Retinal pigment epithelial cell (primary cell): ENCODE measurements at places on chromosomes 7 and 10.

DNA sequence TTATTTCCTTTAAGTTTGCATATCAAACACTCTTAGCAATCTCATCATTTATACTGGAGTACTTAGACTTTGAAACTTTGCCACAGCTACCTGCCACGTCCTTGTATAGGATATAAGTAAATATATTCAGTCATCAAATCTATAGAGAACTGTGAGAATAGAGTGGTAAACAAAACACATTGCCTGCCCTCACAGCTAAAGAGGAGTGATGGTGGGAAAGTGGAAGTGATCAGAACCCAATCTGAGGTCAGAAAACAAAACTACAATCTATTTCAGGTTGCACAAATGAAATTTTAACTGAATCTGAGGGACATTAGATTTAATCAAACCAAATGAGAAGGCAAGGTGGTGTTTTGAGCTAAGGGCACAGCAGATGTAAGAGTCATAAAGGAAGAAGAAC, 74.8 kb downstream of the ZEB1 start:
- DNase-seq: no peak

- no peak for DNase-seq
Observed at GRCh38 chr10:102761981-102762380, 18.2 kb downstream of the WBP1L start.

DNA sequence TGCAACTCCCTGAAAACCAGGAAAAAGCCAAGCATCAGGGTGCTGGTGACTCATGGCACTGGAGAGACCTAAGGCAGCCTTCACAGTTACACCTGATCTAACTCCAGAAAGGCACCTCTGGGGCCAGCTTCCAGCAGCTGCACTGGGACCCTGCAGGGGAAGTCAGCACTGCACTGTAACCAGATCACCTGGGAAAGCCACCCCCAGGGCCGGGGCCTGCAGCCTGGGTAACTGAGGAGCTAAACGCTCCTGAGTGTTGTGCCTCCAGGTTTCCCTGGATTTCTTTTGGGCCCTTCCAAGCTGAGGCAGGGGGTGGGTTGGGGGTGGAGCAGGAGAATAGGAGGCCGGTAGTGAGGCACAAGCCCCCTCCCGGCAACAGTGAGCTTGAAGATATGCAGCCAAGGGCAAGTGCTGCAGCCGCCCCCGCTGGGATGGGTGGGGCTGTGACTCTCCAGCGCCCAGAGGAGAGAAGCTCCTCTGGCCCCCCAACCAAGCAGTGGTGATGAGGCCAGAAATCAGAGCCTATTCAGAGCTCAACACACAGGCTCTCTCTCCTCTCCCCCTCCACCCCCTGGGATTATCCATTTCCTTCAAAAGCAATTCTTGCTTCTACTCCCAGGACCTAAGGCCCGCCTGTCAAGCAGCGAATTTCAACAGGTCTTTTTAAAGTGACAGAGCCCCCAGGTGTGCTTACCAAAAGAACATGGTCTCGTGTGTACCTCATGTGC, 2.6 kb downstream of the CXCL12 start:
- no peak for DNase-seq

GRCh38 chr10:14014423-14014822, 316.3 kb downstream of the FRMD4A start:
- no peak for DNase-seq

GRCh38 chr7:17830206-17830605, 110.1 kb downstream of the SNX13 start:
- DNase-seq: peak; percentile 16

GRCh38 chr7:44259547-44260457, 59.0 kb downstream of the YKT6 start:
- peak; percentile 32 for DNase-seq

DNA sequence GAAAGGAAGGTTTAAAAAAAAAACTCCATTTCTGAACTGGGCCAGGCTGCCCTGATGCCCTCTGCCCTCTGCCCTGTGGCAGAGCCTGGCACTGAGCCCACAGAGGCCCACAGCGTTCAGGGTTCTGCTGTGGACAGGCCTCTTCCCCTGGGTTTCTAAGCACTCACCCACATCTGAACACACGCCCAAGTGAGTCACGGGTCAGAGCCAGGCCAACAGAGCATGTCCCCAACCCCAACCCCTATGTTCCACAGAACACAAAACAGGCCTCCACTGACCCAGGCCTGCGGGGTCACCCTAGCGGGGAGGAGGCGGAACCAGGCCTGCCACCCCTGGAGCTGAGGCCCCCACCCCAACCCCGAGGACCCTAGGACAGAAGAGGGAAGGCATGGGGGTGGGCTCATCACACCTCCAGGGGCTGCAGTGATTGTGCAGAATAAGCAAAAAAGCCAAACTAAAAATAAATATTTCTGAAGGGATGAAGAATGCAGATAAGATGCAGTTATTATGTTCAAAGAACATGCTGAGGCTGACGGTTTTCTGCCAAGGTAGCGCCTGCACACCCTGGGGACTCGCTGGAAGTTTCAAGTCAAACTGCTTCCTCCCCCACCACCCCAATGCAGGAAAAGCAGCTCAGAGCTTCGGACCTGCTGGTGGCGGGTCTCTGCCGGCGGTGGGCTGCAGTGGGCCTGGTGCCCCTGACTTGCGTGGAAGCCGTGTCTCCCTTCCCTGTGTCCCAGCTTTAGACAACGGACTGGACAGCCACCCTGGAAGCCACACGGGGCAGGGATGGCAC, 5.4 kb downstream of the WDR86 start:
- no peak for DNase-seq

DNA sequence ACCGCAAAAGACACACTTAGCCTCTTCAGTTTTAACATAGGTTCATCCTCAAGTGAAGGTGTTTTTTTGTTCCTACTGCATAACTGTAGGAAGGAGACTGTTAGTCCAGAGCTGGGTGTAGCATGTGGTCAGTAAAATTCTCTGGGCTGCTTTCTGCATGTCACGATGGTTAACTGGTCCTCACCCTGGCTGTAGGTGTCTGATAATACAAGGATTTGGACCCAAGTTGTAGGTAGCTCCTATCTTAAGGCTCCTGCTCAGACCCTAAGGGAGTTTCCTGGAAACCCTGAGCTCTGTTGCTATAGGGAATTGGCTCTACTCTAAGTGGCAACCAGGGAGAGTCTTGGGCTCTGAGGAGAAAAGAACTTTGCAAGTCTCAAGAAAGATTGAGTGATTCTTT, 112.9 kb downstream of the SAMD9 start:
- DNase-seq: no peak

GRCh38 chr7:148230296-148230695, 360.3 kb upstream of the C7orf33 start:
- no peak for DNase-seq

DNA sequence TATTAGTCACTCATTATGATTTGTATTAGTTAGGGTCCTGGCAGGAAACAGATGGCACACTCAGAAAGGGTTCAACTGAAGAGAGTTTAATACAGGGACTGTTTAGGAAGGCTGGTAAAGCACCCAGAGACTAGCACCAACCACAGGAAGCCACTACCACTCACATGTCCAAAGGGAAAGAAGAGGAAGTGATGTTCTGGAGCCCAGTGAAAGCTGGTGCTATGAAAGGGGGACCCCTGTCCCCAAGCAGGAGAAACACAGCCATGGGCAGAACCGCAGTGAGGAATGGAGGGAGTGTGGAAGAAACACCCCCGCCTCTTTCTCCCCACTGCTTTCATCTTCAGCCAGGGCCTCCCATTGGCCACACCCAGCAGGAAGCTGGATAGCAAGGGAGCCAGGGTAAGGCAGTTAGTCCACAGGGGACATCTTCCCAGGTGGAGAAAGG, 3.2 kb upstream of the VSIR start:
- DNase-seq: no peak

GRCh38 chr10:84188815-84189214, 5.5 kb upstream of the CDHR1 start:
- DNase-seq: no peak

- DNase-seq: no peak
Observed at GRCh38 chr10:75352650-75353049, 48.9 kb downstream of the ZNF503 start.

GRCh38 chr7:2517026-2517425, 2.5 kb upstream of the LFNG start:
- no peak for DNase-seq

DNA sequence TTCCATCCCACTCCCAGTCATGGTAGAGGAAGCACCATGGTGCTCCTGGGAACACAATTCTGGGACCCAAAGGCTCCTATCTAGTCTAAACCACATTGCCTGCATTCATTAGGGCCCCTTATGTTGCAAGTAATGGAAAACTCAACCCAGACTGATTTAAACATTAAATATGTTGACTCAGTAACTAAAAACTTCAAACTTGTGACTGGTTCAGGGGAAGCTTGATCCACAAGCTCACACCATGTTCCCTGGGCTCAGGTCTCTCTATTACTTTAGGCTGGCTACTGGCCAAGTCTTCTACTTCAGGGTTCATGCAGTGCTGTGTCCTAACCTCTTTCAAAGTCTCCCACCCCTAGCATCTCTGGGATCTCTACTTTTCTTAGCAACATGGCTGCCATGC, 13.1 kb downstream of the WNT16 start:
- DNase-seq: no peak

DNA sequence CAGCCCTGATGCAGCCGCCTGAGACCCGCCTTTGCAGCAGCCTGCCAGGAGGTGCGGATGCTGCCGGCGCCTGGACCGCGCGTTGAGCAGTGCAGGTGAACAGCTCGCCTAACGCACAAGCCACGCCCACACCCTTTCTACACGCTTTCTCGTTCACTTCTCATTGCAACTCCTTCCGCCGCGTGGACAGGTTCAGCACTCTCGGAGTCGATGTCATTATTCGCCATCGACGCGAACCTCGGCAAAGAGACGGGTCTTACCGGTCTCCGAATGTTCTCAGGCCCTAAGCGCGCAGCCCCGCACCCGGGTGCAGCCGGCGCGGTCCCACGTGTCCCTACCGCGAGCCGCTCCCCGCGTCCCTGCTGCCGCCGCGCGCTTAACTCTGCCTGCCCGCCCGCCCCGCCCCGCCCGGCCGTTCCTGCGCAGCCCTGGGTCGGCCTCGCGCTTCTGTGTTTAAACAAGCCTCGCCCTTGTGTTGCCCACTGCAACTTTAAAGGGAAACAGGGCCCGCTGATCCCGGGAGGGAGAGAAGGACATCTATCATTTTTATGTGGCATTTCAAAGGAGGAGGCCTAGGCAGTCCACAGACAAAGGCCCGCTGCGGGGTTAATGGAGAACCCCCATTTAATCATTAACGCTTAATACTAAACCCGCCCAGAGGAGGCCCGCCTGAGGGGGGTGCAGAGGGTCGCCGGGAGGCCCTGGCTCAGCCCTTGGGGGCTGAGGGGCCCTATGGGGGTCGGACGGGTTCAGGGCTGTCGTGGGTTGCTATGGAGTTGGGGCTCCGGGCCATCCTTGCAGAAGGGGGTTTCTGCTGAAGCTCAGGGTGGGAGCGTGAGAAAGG, 128.5 kb downstream of the WDR11 start:
- no peak for DNase-seq

DNA sequence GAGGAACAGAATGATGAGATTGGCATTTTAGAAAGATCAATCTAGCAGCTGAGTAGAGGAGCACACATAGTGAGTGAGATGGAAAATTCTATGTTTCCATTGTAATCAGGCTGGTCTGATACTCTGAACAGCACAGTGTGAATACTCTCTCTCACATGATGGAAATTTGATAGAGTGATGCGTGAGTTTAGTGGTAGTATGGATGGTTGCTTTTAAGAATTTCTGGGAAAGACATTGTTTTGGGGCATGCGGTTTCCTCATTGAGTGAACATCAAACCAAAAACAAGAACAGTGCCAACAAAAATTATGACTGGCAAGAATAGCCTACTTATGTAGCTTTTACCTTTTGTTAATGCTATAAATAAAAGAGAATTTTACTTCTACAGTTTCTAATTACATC, 183.2 kb downstream of the PDE1C start:
- DNase-seq: no peak

- no peak for DNase-seq
Observed at GRCh38 chr7:171912-172515, 20.4 kb upstream of the FAM20C start.

- DNase-seq: no peak
Observed at GRCh38 chr7:13279854-13280435, 592.5 kb downstream of the ARL4A start.

DNA sequence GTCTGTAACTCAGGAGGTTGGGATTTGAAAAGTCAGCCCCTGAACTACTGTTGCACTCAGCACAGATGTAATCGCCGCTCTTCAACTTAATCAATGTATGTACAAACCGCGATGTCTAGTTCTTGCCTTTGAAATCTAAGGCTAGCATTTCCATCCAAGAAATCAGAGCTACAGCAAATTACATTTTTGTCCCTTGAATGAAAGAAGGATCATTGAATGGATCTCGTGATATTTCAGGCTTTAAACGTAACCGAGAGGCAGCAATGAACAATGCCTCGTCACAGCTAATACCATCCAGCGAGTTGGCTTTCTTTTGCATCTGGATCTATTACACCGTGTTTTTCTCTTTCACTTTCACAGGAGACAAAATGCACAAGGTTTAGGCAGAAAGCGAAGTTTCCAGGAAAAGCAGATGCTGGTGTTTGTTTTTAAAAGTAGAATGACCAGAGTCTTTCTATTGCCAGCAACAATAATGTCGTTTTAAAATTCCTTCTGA, 5.5 kb downstream of the SKIDA1 start:
- no peak for DNase-seq

DNA sequence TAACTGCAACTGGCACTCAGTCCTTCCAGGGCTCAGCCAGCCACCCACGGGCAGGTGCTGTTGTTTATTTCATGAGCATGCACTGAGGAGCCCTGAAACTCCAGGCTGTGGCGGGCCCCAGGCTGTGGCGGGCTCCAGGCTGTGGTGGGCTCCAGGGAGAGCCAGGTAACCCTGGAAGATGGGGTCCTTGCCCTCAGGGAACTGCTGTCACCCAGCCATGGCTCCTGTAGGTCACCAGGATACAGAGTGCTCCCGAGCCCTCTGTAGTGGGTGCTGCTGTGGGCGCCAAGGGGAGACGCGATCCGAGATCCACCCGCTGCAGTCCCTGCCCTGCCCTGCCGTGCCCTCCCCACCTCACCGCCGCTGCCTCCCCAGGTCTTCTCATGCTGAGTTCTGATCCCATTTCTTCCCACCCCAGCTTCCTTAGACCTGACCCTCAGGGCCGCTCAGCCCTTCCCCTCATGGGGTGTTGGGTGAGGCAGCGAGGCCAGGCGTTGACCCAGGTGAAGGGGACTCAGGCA, 29.6 kb downstream of the LRRC27 start:
- DNase-seq: no peak

- DNase-seq: no peak
Observed at GRCh38 chr7:101554584-101555268, 74.4 kb downstream of the MYL10 start.

DNA sequence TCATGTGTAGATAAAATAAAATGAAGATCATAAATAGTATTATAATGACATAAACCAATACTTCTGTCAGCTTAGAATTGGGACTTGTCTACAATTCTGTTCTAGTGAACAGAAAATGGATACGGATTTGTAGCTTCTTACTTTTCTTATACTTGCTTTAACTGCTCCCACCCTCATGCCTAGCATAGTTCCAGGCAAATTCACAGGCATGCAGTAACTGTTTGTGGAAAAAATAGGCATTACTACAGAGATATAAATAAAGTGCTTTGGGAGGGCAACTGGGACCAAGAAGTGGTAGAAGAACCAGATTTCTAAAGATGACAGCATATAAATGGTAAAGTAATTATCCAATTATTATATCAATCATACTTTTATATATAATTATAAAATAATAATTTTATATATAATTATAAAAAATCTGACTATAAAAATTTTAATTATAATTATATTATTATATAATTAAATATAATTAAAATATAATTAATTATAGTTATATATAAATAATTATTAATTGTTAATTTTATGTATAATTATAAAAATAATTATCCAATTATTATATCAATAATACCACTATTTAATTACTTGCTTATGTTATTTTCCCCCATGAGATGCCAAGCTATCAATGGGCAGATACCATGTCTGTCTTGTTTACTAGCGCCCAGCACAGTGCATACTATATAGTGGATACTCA, 144.1 kb downstream of the NOC3L start:
- DNase-seq: no peak
